Stimulated activated CD4-positive, alpha-beta T cell treated with anti-CD3 and anti-CD28 coated beads, Interleukin-4, amount 100 ng/mL, for 4 hours (primary cell): ENCODE measurements at places on chromosomes 1 and 21.
A peak's percentile ranks its signal among the peaks of the same experiment; 100 is the strongest.

GRCh38 chr1:198749279-198749678, 110.4 kb downstream of the PTPRC start:
- no peak for DNase-seq

- DNase-seq: no peak
Observed at GRCh38 chr1:44447051-44447810, 42.2 kb downstream of the RNF220 start.

DNA sequence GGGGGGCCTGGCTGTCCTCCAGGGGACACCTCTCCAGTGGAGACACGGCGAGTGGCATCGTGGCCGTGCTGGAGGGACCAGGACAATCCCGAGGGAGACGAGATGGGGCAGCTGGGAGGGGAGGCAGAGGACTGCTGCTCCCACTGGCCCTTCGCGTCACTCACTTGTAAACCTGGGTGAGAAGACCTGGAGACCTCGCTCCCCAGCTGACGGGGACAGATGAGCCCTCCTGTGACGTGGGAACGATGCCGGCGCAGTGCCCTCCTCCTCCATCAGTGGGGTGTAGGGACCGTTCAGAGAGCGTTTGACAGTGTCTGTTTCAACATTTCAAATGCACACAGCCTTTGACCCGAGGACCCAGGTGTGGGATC, 4.6 kb downstream of the SPATC1L start:
- no peak for DNase-seq

DNA sequence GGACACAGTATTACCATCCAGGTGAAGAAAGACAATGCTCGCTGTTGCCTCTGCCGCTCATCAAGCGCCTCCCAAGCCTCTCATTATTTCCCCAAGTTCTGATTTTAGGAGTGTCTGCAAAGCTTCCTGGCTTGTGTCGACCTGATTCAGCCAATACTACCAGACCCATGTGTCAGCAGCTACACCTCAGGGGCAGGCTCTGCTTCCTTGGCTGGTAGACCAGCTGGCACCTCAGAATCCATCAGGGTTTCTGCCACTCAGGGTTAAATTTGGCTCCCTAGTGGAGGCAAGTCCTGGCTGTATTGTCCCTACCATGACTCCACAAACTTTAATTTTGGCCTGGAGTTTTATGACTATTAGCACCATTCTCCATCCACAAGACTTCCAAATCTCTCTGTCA, 35.4 kb downstream of the SUSD4 start:
- DNase-seq: no peak

DNA sequence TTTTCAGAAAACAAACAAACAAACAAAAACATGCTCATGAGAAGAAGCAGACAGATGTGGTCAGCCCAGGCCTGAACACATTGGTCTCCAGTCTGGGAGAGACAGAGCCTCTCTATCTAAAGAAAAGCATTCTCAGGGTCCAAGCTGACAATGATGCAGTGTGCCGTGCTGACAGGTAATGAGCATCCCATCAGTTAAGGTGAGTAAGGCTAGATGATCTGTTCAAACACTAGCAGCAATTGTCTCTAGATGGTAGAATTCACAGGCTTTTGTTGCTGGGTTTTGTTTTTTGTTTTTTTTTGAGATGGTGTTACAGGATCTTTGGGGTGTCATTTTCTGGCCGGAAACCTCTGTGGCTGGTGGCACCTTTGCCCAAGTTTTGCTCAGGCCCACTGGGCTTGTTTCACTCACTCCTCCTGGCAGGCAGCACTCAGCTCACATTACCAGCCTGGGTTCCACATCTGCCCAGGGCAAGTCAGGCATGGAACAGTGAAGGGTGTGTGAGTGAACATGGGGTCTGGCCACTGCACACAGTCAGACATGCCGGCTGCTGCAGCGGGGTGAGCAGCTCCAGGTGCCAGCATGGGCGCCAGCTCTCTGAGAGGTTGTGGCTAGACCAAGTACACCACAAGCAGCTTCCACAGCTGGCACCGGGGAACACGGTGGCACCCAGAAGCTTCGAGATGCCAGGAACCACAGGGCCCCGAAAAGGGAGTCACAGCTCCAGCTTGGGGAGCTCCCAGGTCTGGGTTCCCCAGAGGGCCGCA, 2.5 kb upstream of the C1QA start:
- DNase-seq: no peak

- no peak for DNase-seq
Observed at GRCh38 chr1:179017383-179018326, 8.0 kb upstream of the FAM20B start.

DNA sequence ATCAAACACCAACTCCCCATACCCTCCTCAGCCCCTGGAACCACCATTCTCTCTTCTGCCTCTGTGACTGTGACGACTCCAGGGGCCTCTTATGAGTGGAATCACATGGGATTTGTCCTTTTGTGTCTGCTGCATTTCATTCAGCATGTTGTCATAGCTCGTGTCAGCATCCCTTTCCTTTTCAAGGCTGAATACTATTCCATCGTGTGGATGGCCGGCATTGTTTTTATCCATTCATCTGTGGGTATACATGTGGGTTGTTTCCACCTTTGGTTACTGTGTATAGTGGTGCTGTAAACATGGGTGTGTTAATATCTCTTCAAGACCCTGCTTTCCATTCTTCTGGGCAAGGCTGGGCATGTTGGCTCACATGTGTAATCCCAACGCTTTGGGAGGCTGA, 17.1 kb upstream of the OBSCN start:
- no peak for DNase-seq

GRCh38 chr21:44710756-44711326, 531 bp downstream of the TSPEAR start:
- no peak for DNase-seq

GRCh38 chr21:41755258-41755933, 11.5 kb downstream of the RIPK4 start:
- DNase-seq: no peak

DNA sequence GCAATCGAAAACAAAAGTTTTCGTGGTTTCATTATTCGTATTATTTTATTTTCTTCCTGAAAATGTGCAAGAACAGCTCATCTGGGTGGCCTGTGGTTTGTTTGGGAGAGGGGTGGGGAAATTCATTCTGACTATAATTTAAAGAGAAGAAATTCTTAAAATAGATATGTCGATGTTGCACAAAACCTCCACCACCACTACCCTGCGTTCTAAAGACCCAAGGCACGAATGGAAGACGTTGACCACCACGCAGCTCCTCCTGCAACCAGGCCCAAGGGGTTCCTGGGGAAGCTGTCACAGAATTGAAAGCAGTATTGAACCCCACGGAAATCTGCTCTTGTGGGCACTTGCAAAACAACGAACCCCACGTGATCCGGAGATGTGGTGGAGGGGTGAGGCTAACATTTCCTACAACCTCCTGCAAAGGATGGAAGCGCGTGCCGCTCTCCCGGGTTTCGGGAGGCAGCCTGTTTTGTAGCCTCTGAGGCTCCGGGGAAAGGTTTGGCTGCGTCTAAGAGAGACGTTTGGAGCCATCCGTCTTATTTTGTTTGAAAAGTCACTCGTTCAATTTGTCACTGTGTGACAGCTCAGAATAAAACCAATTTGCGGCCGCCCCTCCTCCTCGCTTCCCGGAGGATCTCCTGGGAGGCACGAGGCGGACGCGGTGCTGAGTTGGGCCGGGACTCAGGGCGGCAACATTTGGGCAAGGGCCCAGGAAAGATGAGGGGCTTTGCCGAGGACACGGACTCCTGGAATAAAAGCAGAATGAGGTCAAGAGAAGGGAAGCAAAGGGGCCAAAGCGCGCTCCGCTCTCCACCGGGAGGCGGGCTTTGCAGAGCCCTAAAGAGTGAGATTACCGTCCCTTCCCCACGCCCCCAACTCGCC, 810 bp upstream of the HLX start:
- no peak for DNase-seq

DNA sequence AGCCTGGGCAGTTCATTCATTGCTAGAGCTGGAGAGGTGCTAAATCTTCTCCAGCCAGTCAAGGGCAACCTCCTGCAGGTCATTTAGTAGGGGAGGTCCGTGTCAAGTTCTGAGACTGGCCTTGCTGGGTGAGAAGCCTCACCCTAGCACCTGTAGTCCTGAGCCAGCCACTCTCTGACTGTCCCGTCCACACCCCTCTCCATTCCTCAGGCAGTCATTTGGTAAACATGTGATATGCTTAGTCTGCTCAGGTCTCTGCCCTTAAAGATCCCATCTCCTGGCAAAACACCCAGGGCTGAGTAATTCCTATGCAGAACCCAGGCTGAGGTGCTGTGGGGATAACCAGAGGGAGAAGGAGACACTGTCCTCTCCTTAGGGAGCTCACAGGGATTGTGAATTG, 13.7 kb upstream of the IGFN1 start:
- DNase-seq: no peak

- no peak for DNase-seq
Observed at GRCh38 chr21:43334214-43334958, 92.5 kb downstream of the SIK1 start.

DNA sequence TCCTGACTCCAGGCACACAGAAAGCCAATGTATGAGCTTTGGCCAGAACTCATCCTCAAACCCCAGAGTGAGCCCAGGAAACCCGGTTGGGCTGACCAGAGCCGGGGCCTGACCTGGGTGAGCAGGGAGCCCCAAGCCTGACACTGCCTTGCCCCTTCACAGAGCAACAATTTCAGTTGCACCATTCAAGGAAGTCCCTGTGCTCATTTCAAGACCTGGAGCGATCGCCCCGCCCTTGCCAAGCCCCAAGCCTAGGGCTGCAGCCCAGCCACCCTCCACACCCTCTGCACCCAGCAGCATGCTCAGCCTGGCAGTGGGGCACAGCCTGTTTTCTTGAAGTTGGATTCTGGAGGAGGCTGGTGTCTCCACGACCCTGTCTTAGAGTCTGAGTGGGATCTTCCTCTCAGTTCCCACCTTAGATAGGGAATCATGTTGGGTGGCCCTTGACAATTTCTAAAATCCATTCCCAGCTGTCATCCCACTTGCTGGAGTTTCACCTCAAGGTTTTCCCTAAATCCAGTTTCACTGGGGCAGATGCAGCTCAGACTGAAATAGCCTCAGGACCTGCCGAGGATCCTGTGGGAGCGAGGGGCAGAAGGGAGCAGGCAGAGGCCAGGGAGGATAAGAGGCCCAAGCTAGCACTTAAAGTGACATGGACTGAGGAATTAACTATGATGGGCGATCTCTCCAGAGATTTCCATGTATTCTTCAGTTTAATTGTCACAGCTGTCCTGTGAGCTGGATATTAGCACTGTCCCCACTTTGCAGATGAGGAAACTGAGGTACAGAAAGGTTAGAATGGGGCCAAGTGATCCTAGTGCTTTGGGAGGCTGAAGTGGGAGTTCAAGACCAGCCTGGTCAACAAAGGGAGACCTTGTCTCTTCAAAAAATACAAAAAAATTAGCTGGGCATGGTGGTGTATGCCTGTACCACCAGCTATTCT, 2.5 kb downstream of the NBL1 start:
- no peak for DNase-seq

GRCh38 chr1:181150842-181151241, 62.3 kb downstream of the IER5 start:
- DNase-seq: no peak

GRCh38 chr1:218079347-218079746, 205.7 kb upstream of the RRP15 start:
- no peak for DNase-seq

DNA sequence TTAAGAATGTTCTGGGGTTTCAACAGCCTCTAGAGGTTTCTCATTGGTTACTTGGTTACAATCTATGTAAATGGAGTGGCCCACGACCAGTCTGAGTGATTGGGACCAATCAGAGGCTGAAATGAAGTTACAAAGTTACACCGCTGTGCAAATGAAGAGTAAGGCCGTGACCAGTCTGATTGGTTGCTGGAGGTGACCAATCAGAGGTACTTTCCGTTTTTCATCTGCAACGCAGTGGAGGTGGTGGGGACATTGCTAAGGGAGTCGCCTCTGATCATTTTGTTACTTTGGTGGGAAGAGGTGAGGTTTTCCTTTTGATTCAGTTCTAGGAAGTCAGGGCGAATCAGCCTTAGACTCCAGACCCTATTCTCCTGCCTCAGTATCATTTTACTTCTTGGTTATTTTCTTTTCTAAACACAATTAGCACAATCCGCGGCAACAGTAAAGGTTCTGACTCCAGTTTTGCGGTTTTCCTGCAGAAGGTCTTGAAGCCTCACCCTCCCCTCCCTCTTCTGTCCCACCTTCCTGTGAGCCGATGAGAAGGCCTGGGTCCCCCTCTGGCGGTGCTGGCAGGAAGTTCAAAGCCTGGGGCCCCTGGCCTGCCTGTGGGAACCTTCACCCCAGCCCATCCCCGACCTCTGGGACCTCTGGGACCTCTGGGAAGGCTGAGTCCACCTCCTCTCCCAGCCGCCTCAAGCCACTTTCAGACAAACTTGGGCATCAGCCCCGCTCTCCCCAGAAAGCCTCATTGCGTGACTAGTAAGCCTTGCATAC, 38.7 kb upstream of the TTC34 start:
- peak; percentile 44 for DNase-seq

- peak; percentile 55 for DNase-seq
Observed at GRCh38 chr1:169604781-169605560, 18.7 kb upstream of the F5 start.

GRCh38 chr1:7493711-7494454, 277.2 kb upstream of the VAMP3 start:
- no peak for DNase-seq

DNA sequence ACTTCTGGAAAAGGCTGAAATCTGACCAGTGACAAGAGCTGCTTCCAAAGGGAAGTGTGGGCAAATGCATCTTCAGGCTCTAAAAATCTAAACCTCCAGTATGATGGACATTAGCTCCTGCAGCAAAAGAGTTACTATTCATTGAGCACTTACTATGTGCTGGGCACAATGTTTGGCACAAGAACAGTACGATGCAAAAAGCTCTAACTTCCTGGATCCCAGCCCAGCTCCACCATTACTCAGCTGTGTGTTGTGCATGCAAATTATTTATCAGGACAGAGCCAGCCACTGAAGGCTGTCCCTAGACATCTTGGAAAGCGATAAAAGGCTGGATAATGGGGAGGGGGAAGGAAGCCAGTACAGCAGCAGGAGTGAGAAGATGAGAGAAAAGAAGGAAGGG, 143.5 kb downstream of the ELAVL4 start:
- no peak for DNase-seq

DNA sequence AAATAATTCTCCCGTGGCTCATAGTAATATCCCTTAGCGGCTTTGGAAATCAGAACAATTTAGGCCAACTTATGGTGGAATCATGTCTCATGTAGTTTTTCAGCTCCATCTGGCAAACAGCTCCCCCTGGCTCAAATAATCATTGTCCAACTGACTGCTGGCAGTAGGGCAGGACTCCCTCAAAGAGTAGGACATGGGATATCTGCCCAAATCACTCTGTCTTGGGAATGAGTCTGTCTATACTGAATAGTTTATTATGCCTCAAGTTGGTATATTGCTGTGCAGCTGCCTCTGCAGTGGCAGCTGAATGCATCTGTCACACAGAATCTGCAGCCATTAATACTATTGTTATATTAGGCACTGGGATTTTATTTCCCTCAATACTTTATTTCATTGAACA, 255.7 kb downstream of the COL11A1 start:
- DNase-seq: no peak
